Right ventricle myocardium superior (tissue), 1 donor: ENCODE measurements at places on chromosomes 5 and 9. TPM values are rescaled to one million over a fixed set of nuclear protein-coding genes. Genes with fewer than 3 reads are reported as not detected.
A peak's percentile ranks its signal among the peaks of the same experiment; 100 is the strongest.

KCNV2 gene
- total RNA-seq, result not detected

ZNF454 gene
- total RNA-seq, result 1.5 TPM

BAAT gene
- total RNA-seq, result 0.08 TPM

IGFBPL1 gene
- not detected for total RNA-seq

GIN1 gene
- 16.2 TPM for total RNA-seq

DNA sequence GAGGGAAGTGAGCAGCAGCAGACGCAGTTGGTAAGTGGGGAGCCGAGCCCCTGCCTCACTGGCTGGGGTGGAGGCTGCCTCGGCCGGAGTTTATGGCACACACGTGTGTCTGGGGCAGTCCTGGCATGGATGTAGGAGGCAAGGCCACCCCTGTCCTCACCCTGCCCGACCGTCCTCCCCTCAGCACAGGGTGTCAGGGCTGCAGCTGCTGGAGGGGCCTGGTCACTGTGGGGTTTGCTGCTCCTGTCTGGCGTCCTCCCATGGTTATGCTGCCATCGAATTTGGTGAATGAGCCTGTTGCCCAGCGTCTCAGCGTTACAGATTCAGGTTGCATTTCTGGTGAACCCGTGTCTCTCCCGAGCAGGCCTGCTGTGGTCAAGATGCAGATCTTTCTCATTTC is 32.4 kb downstream of the CEP72 start:
- DNase-seq, result no peak

DNA sequence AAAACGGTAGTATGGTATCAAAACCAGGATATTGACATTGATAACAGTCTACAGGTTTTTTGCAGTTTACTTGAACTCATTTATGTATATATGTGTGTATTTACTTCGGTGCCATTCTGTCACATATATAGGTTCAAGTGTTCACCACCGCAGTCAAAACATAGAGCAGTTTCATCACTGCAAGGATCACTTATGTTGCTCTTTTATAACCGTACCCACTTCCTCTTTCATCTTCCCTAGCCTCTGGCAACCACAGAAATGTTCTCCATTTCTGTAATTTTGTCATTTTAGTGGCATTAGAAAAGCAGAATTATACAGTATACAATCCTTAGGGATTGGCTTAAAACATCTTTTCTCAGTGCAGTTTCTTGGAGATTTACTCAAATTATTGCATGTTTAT is 90.3 kb downstream of the SH3GL2 start:
- DNase-seq, result no peak

- DNase-seq, result peak; percentile 14
Observed at GRCh38 chr9:135810806-135811575, 96.4 kb downstream of the CAMSAP1 start.

- no peak for DNase-seq
Observed at GRCh38 chr5:67612961-67613360, 416.4 kb upstream of the CD180 start.

GRCh38 chr9:99137225-99137624 is 32.3 kb downstream of the TGFBR1 start:
- no peak for DNase-seq

DNA sequence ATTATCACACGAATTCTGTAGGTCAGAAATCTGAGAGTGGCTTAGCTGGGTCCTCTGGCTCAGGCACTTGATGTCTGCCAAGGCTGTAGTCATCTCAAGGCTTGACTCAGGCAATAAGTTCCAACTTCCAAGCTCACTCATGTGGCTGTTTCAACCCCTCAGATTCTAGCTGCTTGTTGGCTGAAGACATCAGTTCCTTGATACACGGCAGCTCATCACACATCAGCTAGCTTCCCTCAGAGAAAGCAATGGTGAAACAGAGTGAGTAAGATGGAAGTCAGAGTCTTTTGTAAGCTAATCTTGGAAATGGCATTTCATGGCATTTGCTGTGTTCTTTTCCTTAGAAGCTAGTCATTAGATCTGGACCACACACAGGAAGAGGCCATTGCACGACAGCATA is 204.2 kb upstream of the PTGER4 start:
- no peak for DNase-seq

- DNase-seq, result peak; percentile 65
Observed at GRCh38 chr9:133533857-133534256, 647 bp upstream of the ADAMTSL2 start.

GRCh38 chr5:135868681-135869080 is 27.0 kb downstream of the IL9 start:
- no peak for DNase-seq

DNA sequence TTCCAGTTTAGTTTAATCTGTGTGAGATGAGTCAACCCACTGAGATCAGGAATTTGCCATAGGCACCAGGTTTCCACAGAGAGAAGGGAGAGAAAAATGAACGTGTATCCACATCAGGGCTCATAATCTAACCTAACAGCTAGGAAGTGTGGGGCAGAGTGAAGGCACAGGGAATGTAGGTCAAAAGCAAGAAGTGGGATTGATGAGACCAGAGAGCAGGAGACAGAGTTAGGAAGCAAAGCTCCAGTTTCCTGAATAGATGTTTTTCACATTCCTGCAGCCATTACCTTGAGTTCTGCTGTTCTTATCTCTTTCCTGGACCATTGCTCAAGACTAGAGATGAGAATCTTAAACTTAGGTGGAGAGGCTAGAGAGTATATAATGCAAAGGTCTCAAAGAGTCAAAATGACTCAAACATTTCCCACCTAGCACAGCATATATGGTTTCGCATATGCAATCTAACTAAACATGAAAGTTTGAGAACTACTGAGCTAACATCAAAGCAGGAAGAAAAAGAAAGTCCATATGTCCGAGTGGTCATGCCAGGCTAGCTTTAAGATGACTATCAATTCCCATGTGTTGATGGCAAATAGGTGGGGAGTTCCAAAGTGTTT is 41.1 kb upstream of the GNAQ start:
- DNase-seq, result no peak

DNA sequence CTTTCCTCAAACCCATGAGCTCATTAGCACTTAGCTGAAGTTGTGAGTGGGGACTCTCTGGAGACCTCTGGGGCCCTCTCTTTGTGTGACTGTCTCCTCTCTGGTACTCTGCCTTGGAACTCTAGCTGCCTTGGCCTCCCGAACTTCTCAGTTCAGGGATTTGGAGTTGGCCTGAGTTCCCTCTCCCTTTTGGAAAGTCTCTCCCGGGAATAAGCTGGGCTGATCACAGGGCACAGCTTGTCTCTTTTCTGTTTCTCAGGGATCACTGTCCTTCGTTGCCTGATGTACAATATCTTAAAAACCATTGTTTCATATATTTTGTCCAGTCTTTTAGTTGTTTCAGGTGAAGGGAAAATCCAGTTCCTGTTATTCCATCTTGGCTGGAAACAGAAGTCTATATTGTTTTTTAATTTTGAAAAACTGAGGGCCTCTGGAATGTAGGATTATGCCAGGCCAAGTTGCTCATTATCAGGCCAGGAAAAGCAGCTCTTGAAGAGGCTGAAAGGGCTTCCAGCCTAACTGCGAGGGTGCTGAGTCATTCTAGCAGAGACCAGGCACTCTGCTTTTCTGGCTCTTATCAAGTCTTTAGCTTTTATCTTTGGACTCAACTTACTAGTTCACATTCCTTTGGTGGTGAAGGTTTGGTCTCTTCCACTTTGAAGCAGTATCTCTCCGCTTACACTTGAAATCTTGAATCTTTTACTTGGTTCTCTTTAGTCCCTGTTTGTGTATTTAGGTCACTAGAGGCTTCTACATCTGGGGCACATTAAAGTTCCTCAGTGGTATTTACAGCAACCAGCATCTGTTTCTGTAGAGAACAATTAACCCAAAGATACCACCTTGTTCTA is 8.4 kb upstream of the RGS3 start:
- peak; percentile 66 for DNase-seq
